ENCODE measurements at places on chromosomes 6 and 20. TPM values are rescaled to one million over a fixed set of nuclear protein-coding genes. Genes with fewer than 3 reads are reported as not detected.
A peak's percentile ranks its signal among the peaks of the same experiment; 100 is the strongest.

- peak; percentile 89 for DNase-seq
- H3K4me3 ChIP-seq = no peak overlapping the region
- H3K27me3 ChIP-seq = no peaks in the 10 kb centered on the region
- peaks cover 5% of the 10 kb centered on the region for H3K36me3 ChIP-seq
- no peak overlapping the region for H3K27ac ChIP-seq
These were observed 42.4 kb upstream of the GNRH2 start for GRCh38 chr20:3000852-3001523.

GRCh38 chr6:89144354-89144906 lies 1.4 kb upstream of the PM20D2 start:
- H3K4me3 ChIP-seq = peak overlapping the region; percentile 79
- H3K4me1 ChIP-seq = peaks cover 26% of the 10 kb centered on the region
- no peak overlapping the region for H3K27ac ChIP-seq
- DNase-seq = no peak
- H3K36me3 ChIP-seq = peaks cover 7% of the 10 kb centered on the region
- no peaks in the 10 kb centered on the region for H3K27me3 ChIP-seq

DNA sequence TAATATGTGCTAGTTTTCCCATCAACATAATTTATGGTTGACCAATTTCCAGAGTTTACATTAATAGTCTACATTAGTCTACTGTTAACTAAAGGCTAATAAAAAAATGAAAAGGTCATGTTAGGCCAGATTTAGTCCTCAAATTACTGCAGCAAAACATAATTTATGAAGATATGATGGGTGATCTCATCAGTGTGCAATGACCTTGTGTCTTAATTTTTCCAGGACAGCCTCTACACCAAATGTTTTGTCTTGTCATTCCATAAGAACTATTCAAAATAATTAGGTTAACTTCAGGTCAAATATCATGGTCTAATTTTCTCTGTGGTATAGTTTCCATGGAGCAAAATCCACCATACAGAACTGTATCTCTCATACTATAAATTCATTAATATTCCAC lies 234.2 kb downstream of the COL12A1 start:
- no peaks in the 10 kb centered on the region for H3K27me3 ChIP-seq
- H3K4me1 ChIP-seq = no peaks in the 10 kb centered on the region
- no peak for DNase-seq
- H3K4me3 ChIP-seq = no peak overlapping the region
- no peaks in the 10 kb centered on the region for H3K36me3 ChIP-seq

- H3K4me3 ChIP-seq = no peak overlapping the region
- no peaks in the 10 kb centered on the region for H3K4me1 ChIP-seq
- no peaks in the 10 kb centered on the region for H3K36me3 ChIP-seq
- H3K27ac ChIP-seq = no peak overlapping the region
- no peaks in the 10 kb centered on the region for H3K27me3 ChIP-seq
These were observed 59.0 kb downstream of the FAM120B start for GRCh38 chr6:170365593-170365992.

GRCh38 chr6:107132330-107132954 lies 17.1 kb upstream of the BEND3 start:
- H3K4me3 ChIP-seq = no peak overlapping the region
- H3K4me1 ChIP-seq = peaks cover 11% of the 10 kb centered on the region
- peak; percentile 81 for DNase-seq
- no peaks in the 10 kb centered on the region for H3K36me3 ChIP-seq
- H3K27ac ChIP-seq = no peak overlapping the region

DNA sequence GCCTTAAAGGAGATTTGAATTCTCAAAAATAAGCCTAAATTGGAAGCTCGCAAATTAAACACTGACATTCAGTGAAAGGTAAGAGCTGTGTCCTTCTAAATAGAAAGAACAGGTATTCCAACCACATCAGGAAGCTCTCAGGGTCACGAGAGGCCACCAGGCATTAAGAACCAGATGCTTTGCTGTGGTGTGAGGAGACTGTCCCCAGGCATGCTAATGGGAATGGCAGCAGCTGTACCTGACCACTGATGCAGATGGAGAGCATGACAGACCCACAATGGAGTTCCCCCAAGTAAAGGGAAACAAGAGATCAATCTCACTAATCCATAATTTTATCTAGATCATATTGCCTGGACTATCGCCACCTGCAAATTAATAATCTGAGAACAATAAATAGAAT lies 658.9 kb upstream of the NOX3 start:
- H3K27ac ChIP-seq = no peak overlapping the region
- H3K4me1 ChIP-seq = no peaks in the 10 kb centered on the region
- H3K36me3 ChIP-seq = no peaks in the 10 kb centered on the region
- no peak overlapping the region for H3K4me3 ChIP-seq

DNA sequence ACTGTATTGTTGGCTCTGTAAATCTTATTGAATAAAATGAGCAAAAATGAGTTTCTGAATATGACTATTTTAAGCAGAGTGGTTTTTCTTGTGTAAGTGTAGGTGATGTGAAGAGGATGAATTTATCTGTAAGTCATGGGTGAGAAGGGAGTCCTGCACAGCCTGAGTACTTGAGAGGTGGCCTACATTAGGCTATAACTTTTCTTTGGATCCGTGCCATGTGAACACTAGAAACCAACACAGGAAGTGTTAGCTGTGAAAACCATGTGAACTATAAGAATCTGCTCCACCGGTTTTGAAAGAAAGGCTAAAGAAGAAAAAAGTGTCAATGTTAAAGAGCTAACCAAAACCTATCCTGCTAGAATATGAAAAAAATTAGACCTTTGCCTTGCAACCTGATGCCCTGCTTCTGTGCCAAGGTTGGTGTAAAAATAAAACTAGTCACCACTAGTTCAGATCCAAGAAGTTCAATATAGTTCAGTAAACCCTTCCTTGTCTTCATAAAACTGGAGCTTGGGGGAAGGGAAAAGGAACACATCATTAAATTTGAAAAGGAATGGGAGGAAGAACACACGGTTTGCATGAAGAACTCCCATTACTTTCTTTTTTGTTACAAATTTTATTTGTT lies 21.3 kb downstream of the PLCB1 start:
- no peaks in the 10 kb centered on the region for H3K4me1 ChIP-seq
- DNase-seq = no peak

GRCh38 chr6:168708984-168709383 lies 268.0 kb downstream of the SMOC2 start:
- H3K27me3 ChIP-seq = no peaks in the 10 kb centered on the region
- DNase-seq = no peak
- H3K27ac ChIP-seq = no peak overlapping the region
- no peaks in the 10 kb centered on the region for H3K36me3 ChIP-seq

DNA sequence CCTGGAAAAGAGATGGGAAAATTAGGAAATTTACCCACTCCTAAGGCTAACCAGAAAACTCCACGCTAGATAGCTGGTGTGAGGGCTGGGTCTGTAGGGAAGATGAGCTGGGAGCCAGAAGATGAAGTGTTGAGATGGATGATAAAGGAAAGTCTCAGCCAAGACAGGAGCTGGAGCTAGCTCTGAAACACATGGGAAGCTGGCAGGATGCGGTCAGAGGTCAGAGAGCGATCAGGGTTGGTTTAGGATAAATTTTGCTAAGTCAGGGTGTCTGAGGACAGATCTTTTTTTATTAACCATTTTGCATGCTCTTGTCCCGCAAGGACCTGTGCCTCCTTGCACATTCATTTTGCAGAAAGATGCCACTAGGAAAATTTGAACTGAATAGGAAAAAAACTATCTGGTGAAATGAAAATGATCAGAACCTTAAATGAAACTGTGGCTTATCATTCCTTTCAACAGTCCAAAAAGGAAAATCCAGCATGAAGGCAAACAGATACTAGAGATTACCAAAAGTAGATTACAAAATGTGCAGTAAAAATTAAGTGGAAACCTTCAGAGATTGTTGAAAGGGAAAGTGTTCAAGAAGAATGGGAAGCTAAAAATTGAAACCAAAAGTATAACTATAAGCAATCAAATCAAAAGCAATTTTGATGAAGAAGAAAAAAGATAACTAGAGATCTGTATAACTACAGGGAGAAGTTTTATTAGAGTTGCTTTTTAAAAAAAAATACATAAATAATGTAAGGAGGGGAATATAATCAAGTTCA lies 10.7 kb upstream of the EDN1 start:
- H3K27ac ChIP-seq = no peak overlapping the region
- no peak for DNase-seq
- no peaks in the 10 kb centered on the region for H3K27me3 ChIP-seq

DNA sequence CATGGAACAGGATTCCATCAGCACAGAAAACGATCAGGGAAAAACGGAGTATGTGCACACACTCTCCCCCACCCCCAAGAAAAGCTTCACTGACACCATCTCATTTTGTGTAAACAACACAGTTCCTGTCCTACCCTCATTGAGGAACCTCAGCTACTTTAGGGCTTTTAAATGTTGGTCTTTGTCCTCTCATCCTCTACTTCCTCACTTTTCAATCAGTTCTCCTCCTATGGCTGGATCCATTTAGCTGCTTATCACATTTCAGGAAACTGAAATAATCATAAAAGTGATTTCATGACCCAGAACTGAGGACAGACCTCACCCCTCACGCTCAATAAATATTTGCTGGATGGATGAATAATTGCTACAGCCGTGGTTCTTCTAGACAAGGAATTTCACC lies 33.1 kb upstream of the PNRC1 start:
- H3K4me1 ChIP-seq = no peaks in the 10 kb centered on the region
- no peak overlapping the region for H3K27ac ChIP-seq
- H3K36me3 ChIP-seq = no peaks in the 10 kb centered on the region
- no peaks in the 10 kb centered on the region for H3K27me3 ChIP-seq
- no peak overlapping the region for H3K4me3 ChIP-seq

DNA sequence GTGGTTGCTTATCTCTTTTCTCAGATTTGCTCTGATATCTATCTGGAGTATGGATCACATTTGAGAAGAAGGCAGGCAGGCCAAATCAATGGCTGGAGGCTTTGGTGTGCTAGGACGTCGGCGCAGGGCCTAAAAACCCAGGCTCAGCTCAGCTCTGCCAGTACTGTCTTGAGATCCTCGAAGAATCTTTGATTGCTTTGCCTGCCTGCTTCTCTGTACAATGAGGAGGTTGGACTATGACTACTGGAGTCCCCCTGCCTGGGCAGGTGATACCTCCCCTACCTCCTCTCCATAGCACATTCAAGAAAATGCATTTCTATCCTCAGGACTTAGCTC lies 25.1 kb downstream of the KCNK5 start:
- H3K36me3 ChIP-seq = no peaks in the 10 kb centered on the region
- H3K27ac ChIP-seq = no peak overlapping the region
- no peak overlapping the region for H3K4me3 ChIP-seq
- DNase-seq = no peak

- H3K27ac ChIP-seq = no peak overlapping the region
- H3K4me3 ChIP-seq = no peak overlapping the region
- H3K4me1 ChIP-seq = no peaks in the 10 kb centered on the region
- H3K27me3 ChIP-seq = no peaks in the 10 kb centered on the region
- no peaks in the 10 kb centered on the region for H3K36me3 ChIP-seq
These were observed 23.1 kb downstream of the OR2B6 start for GRCh38 chr6:27980111-27980510.

GRCh38 chr6:42182101-42182500 lies 8.9 kb downstream of the GUCA1A start:
- DNase-seq = no peak
- H3K4me1 ChIP-seq = peaks cover 11% of the 10 kb centered on the region
- no peaks in the 10 kb centered on the region for H3K36me3 ChIP-seq
- H3K27ac ChIP-seq = no peak overlapping the region
- H3K4me3 ChIP-seq = no peak overlapping the region

- H3K27ac ChIP-seq = no peak overlapping the region
- H3K27me3 ChIP-seq = no peaks in the 10 kb centered on the region
These were observed 25.0 kb upstream of the ADTRP start for GRCh38 chr6:11803591-11803971.

GRCh38 chr20:2365091-2365490 lies 15.6 kb upstream of the TGM6 start:
- H3K4me1 ChIP-seq = no peaks in the 10 kb centered on the region
- no peak overlapping the region for H3K27ac ChIP-seq
- H3K4me3 ChIP-seq = no peak overlapping the region
- no peaks in the 10 kb centered on the region for H3K36me3 ChIP-seq

DNA sequence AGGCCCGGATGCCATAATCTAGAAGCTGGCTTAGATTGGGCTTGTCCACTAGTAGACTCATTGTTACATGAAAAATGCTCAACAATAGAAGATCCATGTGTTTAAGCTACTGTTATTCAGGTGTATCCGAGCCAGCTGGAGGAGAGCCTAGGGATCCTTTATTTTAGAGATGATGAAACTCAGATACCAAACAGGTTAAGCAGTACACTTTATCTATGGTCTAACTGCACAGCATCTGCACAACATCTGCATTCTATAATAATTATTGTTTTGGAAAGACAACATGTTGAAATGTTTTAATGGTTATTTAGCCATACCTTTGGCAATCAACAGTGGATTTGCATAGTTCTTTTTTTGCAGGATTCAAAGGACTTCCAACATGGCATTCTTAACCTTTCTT lies 134.1 kb downstream of the RFPL4B start:
- H3K27me3 ChIP-seq = no peaks in the 10 kb centered on the region
- H3K27ac ChIP-seq = no peak overlapping the region
- H3K36me3 ChIP-seq = no peaks in the 10 kb centered on the region
- no peak overlapping the region for H3K4me3 ChIP-seq
- peaks cover 3% of the 10 kb centered on the region for H3K4me1 ChIP-seq

DNA sequence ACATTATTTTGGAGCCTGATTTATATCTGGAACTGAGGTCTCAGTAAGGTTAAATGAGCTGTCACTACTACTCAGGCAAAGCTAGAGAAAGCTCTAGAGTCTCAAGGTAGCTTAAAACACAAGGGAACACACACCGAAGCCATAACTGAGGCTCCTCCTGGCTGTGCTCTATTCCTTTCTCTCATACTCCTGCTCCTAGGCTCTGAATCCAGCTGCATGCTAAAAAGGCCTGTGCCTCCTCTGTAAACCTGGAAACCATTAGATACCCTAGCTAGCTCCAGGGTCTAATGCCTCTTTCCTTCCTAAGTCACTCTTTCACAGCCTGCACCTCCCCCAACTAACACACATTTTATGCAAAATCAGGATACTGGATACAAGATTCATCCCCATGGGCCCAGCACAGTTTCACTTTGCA lies 17.1 kb downstream of the RIPOR2 start:
- H3K36me3 ChIP-seq = 0 out of 2 replicates have a peak, but pooled peaks cover 3% of the 10 kb centered on the region
- H3K4me1 ChIP-seq = peaks cover 94% of the 10 kb centered on the region
- peak overlapping the region; percentile 100 for H3K27ac ChIP-seq
- H3K27me3 ChIP-seq = no peaks in the 10 kb centered on the region
- peak; percentile 94 for DNase-seq
- H3K4me3 ChIP-seq = peak overlapping the region; percentile 62

DNA sequence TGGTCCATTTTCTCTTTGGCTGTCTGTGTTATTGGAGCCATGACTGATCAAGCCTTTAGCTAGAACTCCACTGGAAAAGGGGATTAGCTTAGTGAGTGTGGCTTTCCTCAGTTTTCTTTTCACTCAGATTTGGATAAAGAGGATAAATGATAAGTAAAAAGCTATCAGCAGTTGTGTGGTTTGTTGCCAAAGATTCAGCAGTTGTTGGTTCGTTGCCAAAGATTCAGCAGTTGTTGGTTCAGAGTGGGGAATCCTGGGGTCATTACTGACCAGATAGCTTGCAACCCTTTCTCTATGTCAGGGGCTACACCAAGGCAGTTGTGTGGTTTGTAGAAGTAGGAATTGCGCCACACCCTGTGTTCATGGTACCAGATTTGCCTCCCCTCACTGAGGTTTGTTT lies 107.7 kb upstream of the SCP2D1 start:
- H3K4me3 ChIP-seq = no peak overlapping the region
- no peak for DNase-seq
- no peaks in the 10 kb centered on the region for H3K4me1 ChIP-seq
- no peaks in the 10 kb centered on the region for H3K36me3 ChIP-seq

Gene KIF6
- not detected for total RNA-seq

Gene KIAA1586
- total RNA-seq = 12.7 TPM

Gene HLA-DOA
- 70.0 TPM for total RNA-seq

Gene CLPSL2
- total RNA-seq = not detected

Gene COL19A1
- not detected for total RNA-seq

Gene CTSA
- 39.5 TPM for total RNA-seq
